ENCODE measurements at places on chromosomes 13 and 19.

GRCh38 chr19:18419195-18419698, at the start of gene SSBP4:
Gene SSBP4, plus strand, starts transcription at chr19:18419398. Its CDS starts 251 bp downstream, at chr19:18419649.
- peak; percentile 32 for DNase-seq

- DNase-seq = no peak
Measured at GRCh38 chr13:84297251-84297650, 415.0 kb upstream of the SLITRK1 start.

DNA sequence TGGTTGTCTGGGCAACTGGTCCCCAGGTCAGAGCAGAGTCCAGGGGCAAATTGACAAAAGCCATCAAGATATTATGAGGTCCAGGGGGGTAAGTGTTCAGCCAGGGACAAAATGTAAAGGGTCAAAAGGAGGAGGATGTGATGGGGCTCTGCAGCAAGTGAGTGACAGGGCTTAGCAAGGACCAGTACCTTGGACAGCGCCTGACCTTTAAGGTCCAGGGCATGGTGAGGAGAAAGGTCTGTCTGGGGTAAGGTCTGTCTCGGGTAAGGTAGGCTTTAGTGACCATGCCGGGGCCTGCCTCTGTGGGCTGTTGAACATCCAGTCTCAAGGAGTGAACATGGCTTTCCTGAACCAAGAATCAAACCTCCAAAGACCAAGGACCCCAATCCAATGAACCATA, 6.3 kb upstream of the ZNF358 start:
- no peak for DNase-seq

- DNase-seq = no peak
Measured at GRCh38 chr13:112719556-112719955, 29.7 kb downstream of the ATP11A start.

GRCh38 chr13:73259061-73260017, 200.5 kb downstream of the KLF5 start:
- no peak for DNase-seq

- no peak for DNase-seq
Measured at GRCh38 chr19:40245506-40246128, 19.1 kb upstream of the CCNP start.

DNA sequence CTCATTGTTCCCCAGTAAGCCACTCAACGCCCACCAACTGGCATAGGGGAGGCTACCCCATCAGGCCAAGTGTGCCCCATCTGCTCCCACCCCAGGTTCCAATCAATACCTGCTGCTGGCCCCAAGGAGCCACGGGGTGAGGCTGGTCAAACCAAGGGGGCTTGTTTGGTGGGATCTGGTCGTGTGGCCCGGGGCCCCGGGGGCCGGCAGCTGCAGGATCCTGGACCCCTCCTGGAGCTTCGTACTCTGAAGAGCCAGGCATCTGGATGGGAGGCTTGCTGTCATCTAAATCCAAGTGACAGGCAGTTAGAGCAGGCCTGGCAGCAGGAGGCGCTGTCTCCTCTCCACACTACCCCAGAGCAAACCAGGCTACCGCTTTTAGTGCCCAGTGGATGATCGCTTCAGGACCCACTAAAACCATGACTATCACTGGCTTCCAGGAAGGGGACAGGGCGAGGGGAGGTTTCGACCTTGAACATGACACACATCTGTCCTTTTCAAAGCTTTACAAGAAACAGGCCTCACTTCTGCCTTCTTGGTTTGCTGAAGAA, 14.2 kb downstream of the CHERP start:
- DNase-seq = no peak

- DNase-seq = no peak
Measured at GRCh38 chr13:48476215-48476614, 56.7 kb downstream of the RCBTB2 start.

DNA sequence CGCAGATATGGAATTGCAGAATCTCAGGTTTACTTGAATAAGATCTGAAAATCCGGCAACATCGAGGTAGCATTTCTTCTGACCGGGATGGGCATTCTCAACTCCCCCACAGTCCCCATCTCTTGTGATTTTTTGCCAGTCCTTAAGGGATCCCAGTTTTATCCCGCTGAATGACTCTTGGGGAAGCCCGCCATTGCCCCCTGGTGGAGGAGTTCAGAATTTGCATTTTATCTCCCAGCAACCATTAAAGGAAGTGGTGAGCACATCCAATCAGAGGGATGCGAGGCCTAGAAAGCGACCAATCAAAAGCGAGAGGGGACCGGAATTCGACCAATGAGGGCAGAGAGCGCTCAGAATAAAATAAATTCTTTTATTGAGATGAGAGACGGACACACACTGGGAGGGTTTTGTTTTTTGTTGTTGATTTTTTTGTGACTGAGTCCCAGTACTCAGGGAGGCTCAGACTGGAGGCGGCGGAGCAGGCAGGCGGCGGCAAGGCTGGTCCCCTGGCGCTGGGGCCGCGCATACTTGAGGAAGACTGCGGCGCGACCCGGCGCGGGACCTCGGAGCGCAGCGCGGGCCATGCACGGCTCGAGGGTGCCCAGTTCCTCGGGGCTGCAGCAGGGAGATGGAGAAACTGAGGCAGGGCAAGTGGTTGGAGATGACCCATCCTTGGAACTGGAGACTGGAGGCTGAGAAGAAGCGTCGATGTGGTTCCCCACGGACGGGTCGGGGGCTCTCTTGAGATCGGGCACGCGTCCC, 3.9 kb upstream of the TTC9B start:
- DNase-seq = peak; percentile 27

DNA sequence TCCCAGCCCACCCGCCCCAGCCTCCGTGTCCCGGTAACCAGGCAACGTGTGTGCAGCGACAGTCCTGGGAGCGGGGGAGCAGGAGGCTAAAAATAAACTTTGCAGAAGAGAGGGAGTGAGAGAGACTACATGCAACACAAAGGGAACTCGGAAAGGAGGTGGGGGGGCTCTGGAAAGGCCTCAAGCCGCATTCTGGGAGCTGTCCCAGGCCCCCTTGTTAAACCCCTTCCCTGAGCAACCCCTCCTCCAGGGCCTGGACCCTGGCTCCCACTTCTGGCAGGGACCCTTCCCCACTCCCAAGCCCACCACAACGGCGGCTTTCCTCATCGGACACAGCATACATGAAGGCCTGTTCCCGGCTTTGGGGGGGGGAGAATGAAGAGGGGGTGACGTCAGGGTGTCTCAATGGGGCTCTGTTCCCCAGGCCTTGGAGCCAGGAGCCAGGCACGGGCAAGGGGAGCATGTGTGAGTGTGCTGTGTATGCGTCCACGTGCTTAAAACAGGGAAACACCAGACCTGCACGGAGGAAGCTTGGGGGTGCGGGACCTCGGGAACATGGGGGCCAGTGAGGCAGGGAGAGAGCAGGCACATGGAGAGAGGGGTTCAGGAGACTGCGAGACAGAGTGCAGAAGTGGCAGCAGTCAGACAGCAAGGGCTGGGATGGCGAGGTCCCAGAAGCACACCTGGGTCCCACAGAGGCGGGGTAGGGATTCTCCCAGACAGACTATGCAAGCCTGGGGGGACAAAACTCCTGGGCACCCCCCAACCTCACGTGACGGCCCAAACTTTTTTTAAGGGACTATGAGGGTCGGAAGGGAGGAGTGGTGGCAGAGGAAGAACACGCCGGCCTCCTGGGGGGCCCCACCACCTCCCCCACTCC, 2.3 kb downstream of the ERF start:
- no peak for DNase-seq

DNA sequence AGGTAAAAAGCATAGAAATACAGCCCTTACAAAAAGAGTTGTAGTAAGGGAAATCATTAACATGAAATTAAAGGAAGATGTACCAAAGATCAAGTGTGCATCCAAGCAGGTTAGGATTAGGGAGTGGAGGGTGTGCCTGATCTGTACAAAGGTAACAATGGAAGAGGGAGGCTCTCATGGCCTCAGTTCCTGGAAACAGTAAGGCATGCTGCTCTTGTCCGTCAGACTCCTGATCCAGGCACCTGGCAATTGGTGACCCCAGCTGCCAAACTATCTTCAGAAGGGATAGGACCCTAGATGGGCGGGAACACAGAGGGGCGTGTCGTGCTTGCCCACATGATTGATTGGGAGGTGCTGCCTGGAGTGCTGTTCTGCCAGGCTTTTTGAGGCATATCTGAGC, 4.5 kb downstream of the TEX26 start:
- no peak for DNase-seq

DNA sequence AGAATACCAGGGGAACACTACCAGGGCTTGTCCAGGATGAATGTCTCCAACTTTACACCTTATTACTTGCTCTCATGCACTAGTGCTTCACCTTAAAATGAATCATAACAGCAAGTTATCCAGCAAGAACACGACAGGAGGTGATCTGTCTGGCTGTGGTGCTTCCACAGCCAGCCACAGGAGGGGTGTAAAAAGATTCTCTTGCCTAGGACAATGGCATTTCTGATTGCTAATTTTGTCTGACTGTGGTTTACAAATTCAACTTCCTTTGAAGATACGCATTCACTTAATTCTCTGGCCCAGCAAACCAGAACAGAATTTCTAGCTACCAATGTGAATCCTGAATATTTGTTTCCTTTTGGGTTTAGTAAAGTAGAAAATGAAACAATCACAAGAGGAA, 23.1 kb upstream of the COG3 start:
- no peak for DNase-seq

DNA sequence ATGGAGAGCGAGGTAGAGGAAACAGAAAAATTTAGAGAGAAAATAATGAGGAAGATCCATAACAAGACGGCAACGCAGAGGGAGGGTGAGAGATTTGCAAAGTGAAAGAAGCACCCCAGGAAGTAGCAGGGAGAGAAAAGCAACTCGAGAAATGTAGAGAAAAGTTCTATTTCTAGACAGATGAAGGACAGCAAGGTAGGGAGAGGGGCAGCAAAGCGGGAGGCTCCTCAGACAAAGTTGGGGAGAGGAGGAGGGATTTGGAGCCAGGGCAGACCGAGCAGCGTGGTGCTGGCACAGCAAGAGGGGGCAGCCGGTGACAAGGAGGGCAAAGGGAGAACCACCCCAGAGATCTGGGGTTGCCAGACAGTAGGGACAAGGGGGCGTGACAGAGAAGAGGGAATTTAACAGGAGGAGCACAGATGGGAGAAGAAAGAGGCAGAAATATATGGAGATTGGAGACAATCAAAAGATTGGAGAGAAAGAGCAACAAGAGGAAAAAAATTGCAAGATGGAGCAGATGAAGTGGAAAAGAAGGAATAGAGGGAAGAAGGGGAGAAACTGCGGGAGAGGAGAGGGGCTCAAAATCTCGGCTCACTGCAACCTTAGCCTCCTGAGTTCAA, 989 bp downstream of the ZNF766 start:
- no peak for DNase-seq

DNA sequence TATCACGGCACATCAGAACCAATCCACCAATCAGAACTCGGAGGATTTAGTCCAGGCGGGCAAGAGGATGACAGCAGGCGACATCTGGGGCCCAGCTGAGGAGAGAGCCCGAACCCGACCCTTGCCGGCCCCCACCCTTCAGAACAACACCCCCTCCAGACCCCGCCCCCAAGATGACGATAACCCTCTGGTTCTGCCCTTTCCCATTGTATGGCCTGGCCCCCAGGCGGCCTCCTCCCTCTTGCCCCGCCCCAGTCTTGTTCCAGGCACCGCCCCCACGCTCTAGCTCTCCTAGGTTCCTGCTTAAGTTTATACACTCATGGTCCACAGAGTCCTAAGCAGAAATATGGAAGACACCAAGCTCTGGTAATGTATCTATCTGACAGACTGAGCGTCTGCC, 2.8 kb upstream of the ZNF83 start:
- no peak for DNase-seq

GRCh38 chr13:67410645-67411044, 180.5 kb upstream of the PCDH9 start:
- DNase-seq = no peak

DNA sequence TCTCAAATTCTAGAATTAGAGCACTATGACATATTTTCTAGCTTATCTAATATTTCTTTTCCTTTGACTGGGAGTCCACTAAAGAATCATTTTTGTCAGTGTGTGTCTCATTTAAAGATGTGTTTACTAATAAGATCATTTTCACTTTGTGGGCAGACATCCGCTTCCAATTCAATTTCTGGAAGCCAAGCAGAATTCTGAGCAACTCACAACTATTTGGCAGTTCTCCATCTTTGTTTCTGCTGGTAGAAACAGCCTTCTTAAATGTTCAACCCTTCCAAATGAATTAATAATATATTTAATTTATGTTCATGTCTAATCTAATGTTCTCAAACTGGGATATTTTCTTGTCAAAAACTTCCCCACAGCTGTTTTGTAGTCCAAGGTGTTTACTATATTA, 411.8 kb downstream of the KCTD12 start:
- no peak for DNase-seq

DNA sequence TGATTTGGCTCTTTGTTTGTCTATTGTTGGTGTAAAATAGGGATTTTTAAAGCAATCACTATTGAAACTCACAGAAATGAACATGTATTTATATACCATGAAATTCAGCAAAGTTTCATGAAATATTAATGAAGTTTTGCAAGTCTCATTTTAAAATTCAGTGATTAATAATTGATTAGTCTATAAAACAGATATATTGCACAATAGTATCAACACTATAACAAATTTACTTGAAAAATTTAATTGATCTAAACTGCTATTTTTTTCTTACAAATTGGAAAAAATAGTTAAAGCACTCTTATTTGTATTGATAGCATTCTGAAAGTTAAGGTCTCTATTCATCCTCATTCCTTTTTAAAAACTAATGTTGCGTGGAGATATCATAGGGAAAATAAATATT, 121.0 kb upstream of the PCDH9 start:
- DNase-seq = no peak

DNA sequence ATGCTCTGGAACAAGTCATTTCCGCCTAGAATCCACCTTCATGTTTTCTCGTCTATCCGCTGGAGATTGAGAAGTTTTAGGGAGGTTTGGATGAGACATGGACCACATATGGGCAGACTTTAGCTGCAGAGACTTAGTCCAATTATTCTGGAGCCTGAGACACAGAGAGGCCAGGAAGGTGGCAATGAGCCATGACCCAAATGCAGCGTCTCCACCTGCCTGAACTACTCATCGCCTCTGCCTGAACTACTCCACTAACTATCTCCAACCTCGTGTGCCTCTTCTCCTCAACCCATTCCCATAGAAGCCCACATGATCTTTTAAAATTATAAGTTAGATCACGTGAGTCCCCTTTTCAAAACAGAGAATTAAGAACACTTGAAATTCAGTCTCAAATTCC, 5.6 kb downstream of the PLEKHA4 start:
- no peak for DNase-seq

DNA sequence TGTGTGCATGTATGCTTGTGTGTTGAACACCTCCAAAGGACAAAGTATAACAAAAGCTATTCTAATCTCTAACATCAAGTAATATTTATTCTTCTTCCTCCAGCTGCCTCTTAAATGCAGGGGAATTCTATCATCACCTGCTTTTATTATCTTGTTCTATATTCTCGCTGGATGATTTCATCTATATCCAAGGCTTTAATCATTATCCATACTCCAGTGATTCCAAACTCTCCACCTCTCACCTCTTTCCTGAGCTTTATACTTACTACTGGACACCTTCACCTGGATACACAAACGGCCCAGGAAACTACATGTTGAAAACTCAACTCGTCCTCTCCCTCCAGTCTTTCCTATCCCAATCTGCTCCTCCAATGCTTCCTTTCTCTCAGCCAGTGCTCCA, 418.6 kb downstream of the KLF5 start:
- DNase-seq = no peak

DNA sequence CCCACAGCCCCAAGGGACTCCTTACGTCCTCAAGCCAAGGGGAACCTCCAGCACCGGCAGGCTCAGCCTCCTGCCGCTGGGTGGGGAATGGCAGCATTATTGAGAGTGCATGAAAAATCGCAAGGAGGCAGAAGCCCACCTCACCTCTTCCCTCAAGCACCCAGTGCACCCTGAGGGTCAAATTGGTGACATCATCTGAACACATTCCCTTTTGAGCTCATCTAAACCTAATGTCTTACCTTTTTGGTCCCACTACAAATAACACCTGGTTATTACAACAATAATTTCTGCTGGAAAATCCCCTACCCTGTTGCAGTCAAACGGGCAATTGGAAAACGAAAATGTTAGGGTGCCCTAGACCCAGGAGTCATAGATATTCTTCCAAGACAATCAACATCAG, 12.2 kb upstream of the POP4 start:
- no peak for DNase-seq

All from activated T-helper 1 cell treated with anti-CD3 and anti-CD28 coated beads, Interleukin-2, amount 50 U/mL, for 16 hours (primary cell).